AML-193 (cell line): ENCODE measurements at places on chromosomes 12 and 14.

GRCh38 chr14:20580242-20580641 lies 7.6 kb downstream of the RNASE11 start:
- DNase-seq: no peak

- DNase-seq: no peak
Observed at GRCh38 chr14:45028107-45028626, 55.7 kb upstream of the PRPF39 start.

DNA sequence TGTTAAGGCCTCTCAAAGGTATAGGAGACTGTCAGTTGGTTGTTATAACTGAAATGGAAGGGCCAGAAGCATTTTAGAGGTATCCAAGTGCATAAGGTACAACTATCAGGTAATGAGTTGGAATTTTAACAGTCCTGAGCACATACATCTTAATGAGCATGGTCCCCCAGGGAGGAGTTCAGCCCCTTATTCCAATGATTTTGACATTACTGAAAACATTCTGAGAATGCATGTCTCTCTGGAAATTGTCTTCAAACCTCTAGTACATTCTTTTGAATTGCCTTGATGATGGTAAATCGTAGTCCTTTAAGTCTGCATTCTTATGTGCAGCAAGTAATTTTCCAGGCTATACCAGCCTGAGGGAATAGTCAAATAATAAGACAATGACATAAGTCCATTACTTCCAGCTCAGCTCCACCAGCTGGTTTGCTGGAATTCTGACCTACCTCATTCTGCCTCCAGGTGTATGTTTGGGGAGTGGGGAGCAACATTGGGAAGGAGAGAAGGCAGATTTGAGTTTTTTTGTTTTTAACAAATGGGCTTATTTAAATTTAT lies 239.2 kb downstream of the MSRB3 start:
- DNase-seq: no peak

DNA sequence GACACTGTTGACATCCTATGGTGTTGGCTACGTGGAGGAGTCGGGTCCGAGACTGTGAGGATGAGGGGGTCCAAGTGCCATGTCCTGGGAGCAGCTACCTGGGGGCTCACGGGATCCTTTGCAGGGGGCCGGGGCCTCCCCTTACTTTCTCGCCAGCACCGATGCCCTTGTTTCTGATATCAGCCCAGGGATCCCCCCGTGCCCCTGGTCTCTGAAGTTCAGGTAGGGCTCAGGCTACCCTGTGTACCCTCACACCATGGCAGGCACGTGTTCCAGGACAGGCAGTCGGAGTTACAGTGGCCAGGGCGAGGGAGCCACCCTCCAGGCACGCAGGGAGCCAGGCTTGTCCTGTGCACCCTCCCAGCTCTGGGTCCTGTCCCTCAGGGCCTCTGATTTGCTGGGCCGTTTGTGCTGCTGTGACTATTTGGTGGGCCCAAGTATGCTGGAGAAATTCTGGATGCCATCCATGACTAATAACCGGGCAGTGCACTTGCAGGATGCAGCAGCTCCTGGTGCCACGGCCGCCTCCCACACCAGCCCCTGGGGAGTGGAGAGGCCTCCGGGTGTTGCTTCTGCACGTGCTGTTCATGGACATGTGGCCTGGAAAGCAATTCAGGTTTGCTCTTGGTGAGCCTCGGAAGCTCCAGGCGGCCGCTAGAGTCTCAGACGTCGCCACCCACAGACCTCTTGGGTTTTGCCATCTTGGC lies 93.1 kb upstream of the SFSWAP start:
- no peak for DNase-seq

GRCh38 chr14:78297858-78298257 lies 127.7 kb downstream of the NRXN3 start:
- DNase-seq: no peak

- DNase-seq: no peak
Observed at GRCh38 chr14:96631621-96632362, 129.6 kb downstream of the PAPOLA start.
